ENCODE measurements at places on chromosomes 4 and X.

DNA sequence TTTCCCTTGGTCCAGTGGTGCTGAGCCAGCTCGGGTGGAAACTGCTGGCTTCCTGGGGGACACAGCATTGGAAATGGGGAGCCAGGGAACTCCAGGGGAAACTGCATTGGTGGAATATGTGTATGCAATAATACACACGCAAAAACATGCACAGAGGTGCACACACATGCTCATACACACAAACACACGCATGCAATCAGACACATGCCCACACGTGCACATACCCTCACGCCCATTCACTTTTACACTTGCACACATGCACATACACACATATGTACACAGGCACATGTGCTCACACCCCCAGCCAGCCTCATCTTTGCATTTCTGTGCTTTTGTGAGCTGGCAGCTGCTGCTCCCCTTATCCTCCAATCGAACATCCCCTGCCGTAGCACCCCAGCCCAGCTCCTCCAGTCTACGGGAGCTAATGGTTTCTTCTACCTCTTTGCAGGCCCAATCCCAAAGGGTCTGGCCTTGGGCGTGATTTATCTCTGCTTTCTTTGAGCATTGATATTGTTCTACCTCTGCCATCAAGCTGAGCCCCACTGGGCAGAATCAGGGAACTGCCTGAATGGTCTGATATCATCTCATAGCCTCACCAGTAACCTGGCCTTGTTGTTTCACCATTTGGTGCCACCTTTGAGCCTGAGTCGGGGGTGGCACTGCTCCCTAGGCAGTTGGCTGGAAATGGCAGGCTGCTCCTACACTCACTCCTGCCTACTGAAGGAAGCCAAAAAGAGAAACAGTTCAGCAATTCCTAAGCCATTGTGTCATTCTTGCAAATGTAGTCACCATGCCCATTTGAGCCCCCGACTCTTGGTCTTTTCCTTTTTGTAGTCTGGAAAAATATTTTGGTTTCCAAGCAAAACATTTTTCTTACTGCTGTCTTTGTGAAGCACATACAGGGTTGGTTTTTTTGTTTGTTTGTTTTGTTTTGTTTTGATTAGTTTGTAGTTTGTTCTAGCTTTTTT is 104.4 kb upstream of the MAMLD1 start:
- DNase-seq: no peak

- DNase-seq: no peak
These were observed 60.2 kb upstream of the MSN start for GRCh38 chrX:65607070-65607742.

GRCh38 chr4:113623274-113623894 is 138.2 kb downstream of the CAMK2D start:
- DNase-seq: no peak

GRCh38 chr4:7427361-7427760 is 7.4 kb downstream of the PSAPL1 start:
- DNase-seq: no peak

- no peak for DNase-seq
These were observed at the start of gene GLRA3 for GRCh38 chr4:174828845-174829701. Gene GLRA3, minus strand, starts transcription at chr4:174829247. Its CDS starts 436 bp downstream, at chr4:174828811.

DNA sequence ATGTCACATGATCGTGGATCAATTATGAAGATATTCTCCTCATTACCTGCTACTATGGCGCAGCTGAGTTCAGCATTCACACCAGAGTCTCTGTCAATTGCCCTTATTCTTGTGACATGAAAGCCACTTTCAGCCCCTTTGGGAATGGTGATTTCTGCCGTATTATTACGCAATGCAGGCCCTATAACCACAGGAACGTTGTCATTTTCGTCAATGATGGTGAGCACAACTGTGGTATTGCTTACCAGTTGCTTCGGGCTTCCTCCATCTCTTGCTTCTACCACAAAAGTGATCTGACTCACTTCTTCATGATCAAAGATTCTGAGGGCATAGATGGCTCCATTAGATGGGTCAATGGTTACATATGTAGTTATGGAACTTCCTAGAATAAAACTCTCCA is 2.1 kb downstream of the PCDH18 start:
- DNase-seq: no peak

Measured in activated CD4-positive, alpha-beta T cell treated with anti-CD3 and anti-CD28 coated beads for 4 hours (primary cell).